ENCODE measurements at places on chromosomes 7 and 10.

DNA sequence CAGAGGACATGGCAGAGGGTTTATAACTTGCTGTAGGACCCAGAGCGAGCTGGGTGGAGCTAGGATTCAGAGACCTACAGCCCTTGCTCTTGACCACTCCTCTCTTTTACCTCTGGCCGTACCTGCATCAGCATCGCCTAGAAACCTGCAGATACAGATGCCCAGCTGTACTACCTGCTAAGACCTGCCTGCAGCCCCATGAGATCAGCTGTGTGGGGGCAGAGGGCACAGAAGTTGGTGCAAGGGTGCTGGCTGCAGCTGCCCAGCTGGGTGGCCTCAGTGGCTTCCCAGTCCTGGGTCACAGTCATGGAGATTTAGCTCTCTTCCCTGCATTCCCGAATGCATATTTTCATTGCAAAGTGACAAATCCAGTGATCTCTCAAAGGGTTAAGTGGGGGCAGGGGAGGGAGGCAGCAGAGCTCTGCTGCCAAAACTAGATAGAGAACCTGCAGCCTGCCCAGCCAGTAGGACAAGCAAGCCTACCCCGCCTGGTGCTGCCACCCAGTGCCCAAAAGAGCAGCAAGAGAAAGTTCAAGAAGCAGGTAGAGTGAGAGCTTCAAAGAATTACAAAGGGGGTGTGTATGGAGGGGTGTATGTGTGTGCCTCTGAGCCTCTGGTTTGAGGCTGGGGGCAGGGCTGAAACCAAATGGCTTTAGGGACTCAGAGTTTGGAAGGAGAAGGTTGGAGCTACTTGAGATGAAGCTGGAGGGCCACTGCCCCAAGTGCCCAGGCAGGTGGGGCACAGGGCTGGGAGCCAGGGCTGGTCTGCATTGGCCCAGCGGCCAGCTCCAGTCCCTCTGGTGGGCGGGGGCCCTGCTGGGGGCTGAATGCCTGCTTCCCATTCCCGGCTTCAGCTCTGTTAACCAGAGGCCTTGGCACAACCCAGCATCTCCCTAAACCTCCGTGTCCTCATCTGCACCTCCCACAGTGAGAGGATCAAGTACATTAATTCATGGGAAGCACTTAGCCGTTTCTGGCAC lies 6.9 kb downstream of the FAM241B start:
- no peak for DNase-seq

- DNase-seq, result no peak
Measured at GRCh38 chr7:46649876-46650275, 728.8 kb upstream of the IGFBP3 start.

DNA sequence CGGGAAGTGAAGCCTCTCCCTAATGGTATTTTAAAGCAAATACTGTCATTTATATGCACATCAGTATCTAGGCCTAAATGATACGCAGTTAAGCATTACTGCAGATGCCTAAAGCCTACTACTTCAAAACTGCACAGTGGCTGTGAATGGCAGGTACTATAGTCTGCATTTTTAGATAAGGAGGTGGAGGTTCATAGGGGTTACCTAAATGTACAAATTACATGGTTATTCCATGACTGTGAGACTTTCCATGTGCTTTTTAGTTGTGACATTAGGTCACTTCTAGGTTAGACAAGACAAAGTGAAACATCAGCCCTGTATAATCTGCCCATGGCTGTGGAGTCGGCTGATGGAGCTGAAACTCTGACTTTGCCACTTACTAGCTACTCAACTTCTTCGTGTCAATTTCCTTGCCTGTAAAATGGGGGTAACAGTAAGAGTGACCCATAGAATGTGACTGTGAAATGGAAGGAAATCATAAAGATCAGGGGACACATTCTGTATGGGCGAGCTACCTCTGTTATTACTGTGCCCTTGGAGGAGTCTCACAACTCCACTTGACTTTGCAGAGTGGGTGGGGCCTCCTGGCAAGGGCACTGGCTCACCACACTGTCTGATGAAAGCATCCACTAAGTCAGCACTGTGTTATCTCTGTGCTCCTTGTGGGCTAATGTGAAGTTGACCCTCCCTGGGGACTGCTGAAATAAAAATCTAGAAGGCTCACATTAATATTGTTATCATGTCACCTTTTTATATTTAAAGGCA lies 239.4 kb downstream of the TNS3 start:
- DNase-seq, result no peak

DNA sequence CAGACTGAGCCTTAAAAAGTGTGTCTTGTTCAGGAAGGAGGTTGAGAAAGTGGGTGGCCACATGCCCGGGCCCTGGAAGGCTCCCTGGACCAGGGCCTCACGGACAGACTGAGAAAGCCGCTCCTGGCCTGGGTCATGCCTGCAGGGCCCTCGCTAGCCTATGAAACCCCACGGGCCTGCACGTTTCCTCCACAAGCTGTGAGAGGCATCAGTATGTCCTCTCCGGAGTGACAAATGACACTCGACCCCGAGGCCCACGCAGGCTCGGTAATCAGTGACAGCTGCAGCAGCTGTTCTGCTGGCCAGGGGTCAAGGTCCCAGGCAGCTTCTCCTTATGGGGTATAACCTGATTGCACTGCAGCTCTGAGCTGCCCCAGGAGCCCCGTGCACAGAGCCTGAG lies 47.6 kb downstream of the ASB13 start:
- no peak for DNase-seq

- no peak for DNase-seq
Measured at GRCh38 chr10:21387868-21388267, 137.6 kb downstream of the SKIDA1 start.

- no peak for DNase-seq
Measured at GRCh38 chr10:122140941-122141623, 130.0 kb upstream of the BTBD16 start.

- DNase-seq, result no peak
Measured at GRCh38 chr7:151780631-151781030, 96.3 kb downstream of the PRKAG2 start.

DNA sequence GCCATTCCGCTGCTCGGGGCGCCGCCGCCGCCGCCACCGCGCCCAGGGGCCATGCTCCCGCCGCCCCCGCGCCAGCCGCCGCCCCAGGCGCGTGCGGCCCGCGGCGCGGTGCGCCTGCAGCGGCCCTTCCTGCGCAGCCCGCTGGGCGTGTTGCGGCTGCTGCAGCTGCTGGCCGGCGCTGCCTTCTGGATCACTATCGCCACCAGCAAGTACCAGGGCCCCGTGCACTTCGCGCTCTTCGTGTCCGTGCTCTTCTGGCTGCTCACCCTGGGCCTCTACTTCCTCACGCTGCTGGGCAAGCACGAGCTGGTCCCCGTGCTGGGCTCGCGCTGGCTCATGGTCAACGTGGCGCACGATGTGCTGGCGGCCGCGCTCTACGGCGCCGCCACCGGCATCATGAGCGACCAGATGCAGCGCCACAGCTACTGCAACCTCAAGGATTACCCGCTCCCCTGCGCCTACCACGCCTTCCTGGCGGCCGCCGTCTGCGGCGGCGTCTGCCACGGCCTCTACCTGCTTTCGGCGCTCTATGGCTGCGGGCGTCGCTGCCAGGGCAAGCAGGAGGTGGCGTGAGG lies 383 bp downstream of the MARVELD1 start:
- DNase-seq, result peak; percentile 22

- DNase-seq, result no peak
Measured at GRCh38 chr10:20993389-20993788, 96.3 kb upstream of the NEBL start.

DNA sequence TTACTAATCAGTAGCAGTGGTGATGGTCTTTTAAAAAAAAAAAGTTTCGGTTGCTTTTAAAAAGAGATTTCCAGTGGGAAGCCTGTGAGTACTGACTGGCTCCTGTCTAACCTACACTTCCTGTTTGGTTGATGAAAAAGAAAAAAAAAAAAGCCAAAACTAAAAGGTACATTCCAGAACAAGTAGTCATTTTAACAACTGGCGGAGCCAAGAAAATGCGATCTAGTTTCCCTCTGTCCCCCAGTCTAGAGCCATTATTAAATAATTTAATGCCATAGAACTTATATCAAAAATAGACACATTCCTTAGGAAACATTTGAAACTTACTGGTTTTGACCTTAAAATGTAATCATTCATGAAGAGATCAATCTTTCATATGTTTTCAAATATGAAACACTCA lies 254.2 kb upstream of the C7orf33 start:
- no peak for DNase-seq

DNA sequence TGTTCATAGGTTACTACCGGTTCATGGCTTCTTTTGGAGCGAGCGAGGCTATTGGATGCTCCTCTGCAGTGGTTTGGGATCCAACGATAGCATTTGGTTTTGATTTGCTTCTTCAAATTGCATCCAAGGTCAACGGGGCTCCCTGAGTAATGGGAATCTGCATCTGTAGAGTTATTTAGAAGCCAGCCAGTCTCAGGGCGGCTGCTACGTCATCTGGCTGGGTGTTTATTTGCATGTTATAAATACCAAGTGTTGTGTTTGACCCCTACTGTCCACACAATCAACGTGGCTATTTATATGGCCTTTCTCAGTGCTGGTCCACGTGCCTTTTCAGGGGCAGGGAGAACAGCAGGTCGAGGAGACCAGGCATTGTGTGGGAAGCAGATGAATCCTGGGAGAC lies 137.7 kb downstream of the PRPF18 start:
- no peak for DNase-seq

DNA sequence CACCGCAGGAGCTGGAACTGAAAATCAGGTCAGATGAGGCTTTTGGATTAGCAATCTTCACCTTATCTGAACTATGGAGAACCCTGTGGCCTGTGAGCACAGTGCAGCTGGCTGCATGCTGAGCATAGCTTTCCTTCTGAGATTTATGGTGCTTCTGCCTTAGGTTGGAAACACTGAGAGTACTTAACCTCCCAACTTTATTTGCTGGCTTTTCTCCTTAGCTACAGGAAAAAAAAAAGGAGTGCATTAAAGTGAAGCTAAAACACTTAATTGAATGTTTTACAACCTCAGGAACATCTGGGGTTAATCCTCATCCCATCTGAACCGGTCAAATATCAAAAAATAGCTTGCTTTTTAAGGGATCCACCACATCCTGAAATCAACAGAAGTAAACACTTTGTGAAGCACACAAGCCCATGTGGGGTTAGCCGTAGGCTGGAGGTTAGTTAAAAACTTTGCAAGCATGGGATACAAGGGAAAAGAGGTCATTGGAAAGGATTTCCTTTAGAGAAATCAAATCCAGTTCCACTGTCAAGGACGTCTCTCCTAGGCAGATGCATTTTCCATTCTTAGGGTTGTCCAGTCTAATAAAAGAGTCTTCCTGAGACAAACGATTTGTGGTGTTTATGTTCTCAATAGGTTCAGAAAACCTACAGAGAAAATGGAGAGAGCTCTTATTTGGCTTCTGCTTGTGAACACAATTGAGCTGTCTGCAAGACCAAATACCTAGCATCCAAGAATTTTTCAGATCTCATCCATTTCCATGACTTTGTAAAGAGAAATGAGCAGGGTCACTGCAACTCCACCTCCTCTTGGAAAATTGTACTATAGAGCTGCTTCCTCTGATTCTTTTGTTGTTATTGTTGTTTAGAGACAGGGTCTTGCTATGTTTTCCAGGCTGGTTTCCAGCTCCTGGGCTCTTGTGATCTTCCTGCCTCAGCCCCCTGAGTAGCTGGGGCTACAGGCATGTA lies 470.4 kb upstream of the IGFBP3 start:
- DNase-seq, result no peak

DNA sequence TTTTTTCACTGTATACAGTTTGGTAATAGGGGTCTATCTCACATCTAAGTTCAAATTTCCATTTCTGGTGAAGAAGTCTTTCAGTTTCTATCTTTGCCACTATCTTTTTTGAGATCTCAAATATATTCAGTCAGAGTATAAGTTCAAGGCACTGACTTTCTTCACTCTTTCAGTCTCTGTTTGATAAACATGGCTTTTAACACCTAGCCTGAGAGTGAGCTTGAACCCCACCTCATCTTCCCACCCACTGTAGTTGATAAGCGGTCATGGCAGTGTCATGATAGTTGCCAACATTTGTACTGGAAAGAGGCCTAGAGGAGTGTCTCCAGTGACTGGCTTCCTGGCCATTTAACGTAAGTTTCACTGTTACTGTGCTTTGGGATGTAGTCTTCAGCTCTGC lies 41.2 kb upstream of the AGR3 start:
- no peak for DNase-seq

GRCh38 chr7:109864230-109864629 lies 1226.7 kb upstream of the LRRN3 start:
- no peak for DNase-seq

- no peak for DNase-seq
Measured at GRCh38 chr7:45525057-45525456, 49.1 kb upstream of the ADCY1 start.

DNA sequence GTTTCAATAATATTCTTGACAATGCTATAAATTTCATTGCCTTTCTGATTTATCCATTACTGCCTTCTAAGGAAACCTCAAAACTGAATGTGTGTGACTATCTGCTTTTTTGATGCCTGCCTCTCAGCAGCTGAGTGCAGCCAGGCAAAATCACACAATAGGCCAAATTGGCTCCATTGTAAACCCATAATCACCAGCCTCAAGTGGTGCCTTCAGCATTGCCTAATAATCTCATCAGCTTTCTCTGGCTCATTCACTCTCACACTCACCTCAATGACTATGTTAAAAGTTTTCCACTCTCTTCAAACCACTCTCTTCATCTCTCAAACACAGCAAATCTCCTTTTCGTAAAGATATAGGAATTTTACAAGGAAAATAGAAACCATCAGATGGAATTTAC lies 182.5 kb upstream of the COL1A2 start:
- DNase-seq, result no peak

DNA sequence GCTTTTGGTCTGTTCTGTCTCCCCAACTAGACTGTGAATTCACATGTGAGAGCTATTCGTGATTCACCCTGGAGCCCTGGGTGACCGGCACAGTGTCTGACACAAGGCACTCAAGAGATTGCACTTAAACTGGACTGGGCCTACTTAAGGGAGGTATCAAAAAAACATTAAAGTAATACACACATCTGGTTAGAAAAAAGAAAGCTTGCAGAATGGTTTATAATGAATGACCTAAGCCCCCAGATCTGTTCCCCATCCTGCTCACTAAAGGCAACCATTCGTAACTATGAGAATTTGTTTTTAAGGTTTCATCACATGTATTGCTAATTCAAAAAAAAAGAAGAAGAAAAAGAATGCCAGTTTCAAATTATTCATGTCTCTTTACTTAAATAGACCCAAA lies 74.5 kb downstream of the DGKI start:
- no peak for DNase-seq

DNA sequence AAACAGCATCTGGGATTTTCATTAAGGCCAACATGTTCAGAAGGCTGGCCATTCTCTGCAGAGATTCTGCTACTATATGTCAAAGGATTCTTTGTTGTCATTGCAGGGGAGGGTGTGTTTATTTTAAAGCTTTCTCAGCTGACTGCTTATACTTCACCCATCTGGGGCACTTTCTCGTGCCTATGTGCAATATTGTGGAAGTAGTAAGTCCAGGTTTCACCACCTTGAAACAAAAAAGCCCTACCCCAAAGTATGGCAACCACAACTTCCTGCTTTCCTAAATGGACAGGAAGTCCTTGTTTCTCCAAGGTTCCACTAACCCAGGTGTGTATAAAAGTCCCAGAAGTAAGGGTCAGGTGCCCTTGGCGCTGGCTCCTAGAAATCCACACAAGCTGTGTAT lies 58.7 kb upstream of the COL1A2 start:
- no peak for DNase-seq

Measured in activated CD8-positive, alpha-beta memory T cell treated with anti-CD3 and anti-CD28 coated beads for 48 hours (primary cell).